ENCODE measurements at places on chromosomes 1 and 21. TPM values are rescaled to one million over a fixed set of nuclear protein-coding genes. Genes with fewer than 3 reads are reported as not detected.

The SLC2A5 gene
- polyA plus RNA-seq, result 0.16 TPM

The MYOG gene
- polyA plus RNA-seq, result not detected

The LINGO4 gene
- polyA plus RNA-seq, result 0.12 TPM

The UTS2 gene
- polyA plus RNA-seq, result 1.8 TPM

The KRTAP12-2 gene
- not detected for polyA plus RNA-seq

The LRRN2 gene
- polyA plus RNA-seq, result 0.97 TPM

The LRRC38 gene
- polyA plus RNA-seq, result not detected

The SHE gene
- 15.1 TPM for polyA plus RNA-seq

The S100A3 gene
- 8.0 TPM for polyA plus RNA-seq

All from lung (tissue), 17 donors.